ENCODE measurements at places on chromosomes 5 and 9.

DNA sequence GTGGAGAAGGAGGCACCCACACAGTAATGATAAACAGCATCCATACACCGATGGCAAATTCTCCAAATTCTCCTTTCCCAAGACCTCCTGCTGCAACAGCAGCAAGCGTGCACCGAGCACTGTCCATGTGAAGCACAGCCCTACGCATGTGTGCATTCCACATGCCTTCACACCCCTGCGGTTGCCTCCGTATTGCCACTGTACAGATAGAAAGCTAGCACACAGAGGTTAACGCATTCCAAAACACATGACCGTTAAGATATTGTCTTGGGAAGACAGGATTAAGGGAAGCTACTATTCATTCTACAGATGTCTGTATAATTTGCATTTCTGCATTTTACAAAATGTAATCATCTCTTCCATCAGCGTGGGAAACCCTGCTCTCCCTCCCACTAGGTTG, 6.6 kb downstream of the FLT4 start:
- DNase-seq, result no peak

GRCh38 chr5:133341296-133341695, 271.0 kb downstream of the FSTL4 start:
- DNase-seq, result no peak

DNA sequence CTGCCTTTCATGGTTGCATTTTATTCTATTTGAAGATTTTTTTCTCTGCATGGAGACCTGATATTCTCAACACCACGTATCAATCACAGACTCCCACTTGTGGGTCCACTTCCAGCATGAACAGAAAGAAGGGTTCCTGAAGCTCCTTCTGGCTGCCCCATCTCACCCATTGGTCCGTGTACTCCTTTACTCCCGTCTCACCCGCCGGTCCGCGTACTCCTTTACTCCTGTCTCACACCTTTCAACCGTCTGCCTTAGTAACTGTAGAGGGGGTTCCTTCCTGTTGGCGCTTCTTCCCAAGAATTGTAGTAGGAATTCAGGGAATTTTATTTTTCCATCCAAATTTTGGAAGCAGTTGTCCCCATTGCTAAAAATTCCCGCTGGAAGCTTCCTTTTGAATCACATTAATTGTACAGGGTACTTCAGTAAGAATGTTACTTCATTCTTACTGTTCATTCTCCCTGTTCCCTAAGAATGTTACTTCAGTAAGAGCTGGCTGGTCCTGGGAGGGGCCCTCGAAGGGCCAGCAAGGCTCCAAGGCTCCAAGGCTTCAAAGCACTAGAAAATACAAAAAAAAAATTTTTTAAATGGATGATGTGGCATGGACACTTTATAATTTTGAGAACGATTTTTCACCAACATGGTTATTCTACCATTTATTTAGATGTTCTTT, 3.9 kb upstream of the LPCAT1 start:
- DNase-seq, result no peak

DNA sequence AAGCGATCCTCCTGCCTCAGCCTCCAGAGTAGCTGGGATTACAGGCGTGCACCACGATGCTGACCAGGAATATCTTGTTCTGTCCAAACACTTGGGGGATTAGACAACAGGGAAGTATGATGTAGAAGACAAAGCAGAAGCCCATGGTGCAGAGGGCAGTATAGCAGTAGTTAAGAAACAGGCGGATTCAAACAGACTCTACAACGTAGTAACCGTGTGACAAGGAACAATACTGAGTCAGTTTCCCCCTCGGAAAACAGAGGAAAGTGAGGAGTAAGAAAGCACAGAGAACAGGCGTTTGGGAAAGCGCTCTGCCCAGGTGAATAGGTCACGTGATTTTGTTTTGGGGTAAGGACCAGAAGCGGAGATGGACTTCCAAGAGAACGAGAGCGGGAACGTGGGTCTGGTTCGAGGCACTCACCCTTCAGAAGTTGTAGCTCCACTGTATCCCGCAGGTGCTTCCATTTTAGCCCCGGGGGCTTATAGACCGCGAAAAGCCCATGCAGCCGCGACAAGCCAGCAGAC, 306 bp downstream of the TRUB2 start:
- DNase-seq, result no peak

GRCh38 chr9:83570359-83570758, 32.2 kb upstream of the FRMD3 start:
- DNase-seq, result no peak

- no peak for DNase-seq
These were observed 2064.4 kb upstream of the C9orf72 start for GRCh38 chr9:29637471-29638237.

DNA sequence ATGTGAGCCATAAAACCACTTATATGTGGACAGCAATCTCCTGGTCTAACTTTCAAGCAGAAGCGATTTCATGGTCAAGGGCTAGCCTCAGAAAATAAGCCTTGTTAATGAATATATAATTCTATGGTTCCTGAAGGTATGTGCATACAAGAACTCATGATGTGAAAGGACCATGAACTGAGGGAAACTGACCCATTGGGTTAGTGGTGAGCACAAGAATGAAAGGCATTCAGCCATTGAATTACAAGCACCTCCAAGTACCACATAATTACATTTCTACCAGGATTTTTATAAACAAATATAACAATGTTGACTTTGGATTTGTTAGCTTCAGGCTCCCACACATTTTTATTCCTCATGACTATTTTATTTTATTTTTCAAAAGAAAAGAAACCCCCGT, 459.0 kb downstream of the TLE4 start:
- no peak for DNase-seq

- DNase-seq, result no peak
These were observed 729 bp upstream of the TMEM38B start for GRCh38 chr9:105693435-105694189.

DNA sequence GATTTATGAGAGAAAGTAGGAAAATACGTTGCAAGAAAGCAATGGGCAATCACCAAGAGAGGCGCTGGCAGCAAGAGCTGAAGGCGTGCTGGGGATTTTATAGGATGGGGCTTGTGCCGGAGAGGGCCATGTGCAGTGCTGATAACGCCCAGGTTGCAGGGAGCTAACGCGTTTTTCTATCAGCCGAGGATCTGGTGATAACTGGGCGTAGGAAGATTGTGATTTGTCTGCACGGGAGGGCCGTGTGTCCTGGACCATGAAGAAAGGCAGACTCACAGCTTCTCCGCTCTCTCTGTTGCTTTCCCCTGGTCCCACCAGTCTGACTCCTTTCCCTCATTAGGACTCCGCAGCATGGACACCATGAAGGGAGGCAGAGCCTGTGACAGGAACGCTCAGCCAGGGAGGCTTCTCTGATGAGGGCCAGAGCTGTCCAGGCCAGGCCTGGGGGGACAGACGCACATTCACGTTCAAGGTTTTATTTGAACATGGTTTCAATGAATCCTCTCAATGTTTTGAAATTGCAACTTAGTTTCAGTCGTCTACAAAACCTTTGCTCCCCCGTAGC, 11.9 kb upstream of the CACNA1B start:
- DNase-seq, result no peak

GRCh38 chr9:135815830-135816650, 91.3 kb downstream of the CAMSAP1 start:
- DNase-seq, result no peak

GRCh38 chr5:17267106-17267505, 49.7 kb downstream of the BASP1 start:
- DNase-seq, result no peak
